ENCODE measurements at places on chromosomes 5 and 9.

GRCh38 chr9:72333197-72333596, 31.8 kb downstream of the ZFAND5 start:
- DNase-seq, result no peak

DNA sequence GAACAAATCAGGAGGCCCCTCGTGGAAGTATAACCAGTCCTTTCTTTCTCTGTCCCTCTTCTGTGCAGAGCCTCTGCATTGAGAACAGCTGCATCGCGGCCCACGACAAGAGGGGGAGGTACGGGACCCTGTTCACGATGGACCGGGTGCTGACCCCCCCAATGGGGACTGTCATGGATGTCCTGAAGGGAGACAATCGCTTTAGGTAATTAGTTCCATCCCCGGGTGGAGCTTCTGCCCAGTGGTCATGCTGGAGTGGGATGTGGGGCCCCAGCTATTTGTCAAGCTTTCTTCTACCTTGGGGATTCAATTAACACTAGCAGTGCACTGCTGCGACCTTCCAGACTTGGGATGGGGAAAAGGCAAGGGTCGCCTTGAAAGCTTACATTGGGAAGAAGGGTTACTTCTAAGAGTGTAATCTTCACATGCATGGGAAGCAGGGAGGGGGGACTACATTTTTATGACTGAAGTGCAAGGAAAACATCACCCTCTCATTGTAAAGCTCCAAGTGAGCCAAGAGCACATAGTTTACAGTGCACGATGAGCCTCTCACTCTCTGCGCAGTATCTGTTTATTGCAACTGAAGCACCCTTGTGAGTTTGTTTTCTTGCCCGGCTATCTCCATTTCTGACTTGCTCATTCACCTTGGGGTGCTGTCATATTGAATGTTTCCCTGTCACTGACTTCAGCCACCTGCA, 27.0 kb downstream of the TGFBI start:
- DNase-seq, result no peak

- DNase-seq, result no peak
These were observed 665 bp downstream of the TCF7 start for GRCh38 chr5:134114886-134115805.

DNA sequence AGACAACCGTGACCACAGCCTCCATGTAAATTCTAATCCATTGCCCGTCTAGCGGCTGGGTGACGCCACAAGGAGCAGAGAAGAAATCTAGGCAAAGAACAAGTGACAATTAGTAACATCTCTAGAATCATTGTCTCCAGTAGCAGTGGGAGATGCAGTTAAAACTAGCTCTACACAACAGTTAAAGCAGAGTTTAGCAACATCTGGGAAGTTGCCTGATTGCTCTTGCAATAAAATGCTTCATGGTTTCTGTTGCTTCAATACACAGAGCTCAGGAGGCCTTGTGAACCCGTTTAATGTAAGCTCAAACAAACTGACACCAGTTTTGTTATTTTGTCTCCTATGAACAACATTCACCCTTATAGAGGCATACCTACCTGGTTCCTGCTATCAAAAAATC, 369.8 kb upstream of the PDE4D start:
- no peak for DNase-seq

- DNase-seq, result no peak
These were observed 12.6 kb upstream of the GRAMD2B start for GRCh38 chr5:126410623-126411022.

- DNase-seq, result no peak
These were observed 9.6 kb upstream of the IRGM start for GRCh38 chr5:150836703-150837102.

- no peak for DNase-seq
These were observed 20.7 kb downstream of the OR2S2 start for GRCh38 chr9:35937227-35937626.

- DNase-seq, result no peak
These were observed 210.6 kb downstream of the ARHGEF28 start for GRCh38 chr5:73836607-73837006.

GRCh38 chr5:145834554-145834916, 607 bp downstream of the PRELID2 start:
- no peak for DNase-seq

- DNase-seq, result no peak
These were observed 42.7 kb downstream of the FBXL17 start for GRCh38 chr5:108339220-108339619.

DNA sequence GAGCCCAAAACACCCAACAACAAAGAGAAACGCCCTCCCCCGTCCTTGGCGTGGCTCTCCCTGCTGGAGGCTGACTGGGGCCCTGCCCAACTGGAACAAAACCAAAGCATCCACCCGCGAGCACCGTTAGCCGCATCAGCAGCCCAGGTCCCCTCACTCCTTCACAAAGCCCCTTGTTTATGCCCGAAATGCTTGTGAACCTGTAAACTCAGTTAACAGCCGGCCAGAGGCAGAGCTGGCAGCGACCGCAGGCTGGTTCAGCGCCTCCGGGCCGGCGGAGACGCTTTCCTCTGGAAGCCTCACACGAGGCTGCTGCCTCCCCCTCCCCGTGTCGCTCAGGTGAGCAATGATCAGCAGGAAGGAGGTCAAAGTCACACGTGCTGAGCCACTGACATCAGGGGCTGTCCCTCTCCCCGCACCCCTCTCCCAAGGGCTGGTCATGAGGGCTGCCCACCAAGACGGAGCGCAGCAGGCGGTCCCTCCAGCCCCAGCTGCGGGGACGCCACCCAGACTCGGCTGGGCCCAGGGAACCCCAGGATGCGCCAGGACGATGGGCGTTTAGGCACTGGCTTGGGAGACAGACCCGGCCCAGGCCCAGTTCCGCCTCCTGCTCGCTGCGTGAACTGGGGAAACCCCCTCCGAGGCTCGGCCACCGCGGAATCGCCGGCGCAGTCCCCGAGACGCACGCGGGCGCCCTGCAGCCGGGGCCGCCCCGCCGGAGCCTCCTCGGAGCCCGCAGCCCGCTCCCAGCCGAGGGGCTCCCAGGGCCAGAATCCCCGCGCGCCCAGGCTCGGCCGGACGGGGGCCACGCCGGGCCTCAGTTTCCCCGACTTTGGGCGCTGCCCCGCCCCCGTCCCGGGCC, 563 bp downstream of the SNAPC4 start:
- no peak for DNase-seq

DNA sequence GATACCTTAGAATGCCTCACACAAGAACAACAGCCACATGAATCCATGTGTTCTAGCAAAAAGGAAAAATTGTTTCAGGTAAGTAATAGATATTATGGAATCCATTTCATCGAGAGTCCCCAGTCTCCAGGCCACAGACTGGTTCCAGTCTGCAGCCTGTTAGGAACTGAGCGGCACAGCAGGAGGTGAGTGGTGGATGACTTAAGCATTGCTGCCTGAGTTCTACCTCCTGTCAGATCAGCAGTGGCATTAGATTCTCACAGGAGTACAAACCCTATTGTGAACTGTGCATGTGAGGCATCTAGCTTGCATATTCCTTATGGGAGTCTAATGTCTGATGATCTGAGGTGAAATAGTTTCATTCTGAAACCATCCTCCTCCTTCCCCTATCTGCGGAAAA, 207.0 kb downstream of the CSNK1G3 start:
- no peak for DNase-seq

- DNase-seq, result no peak
These were observed 94.0 kb downstream of the COL5A1 start for GRCh38 chr9:134735441-134736175.

DNA sequence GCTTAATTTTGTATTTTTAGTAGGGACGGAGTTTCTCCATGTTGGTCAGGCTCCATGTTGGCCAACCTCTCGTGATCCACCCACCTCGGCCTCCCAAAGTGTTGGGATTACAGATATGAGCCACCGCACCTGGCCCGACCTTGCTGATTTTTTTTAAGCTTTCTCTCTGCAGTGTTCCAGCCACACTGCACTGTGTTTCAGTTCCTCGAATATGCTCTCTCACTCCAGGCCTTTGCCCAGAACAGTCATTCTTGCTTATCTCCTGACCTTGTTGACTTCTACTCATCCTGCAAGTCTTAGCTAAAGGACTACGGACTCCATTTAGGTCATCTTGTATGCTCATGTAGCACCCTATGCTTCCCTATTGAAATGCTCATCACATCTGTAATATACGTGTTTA, 3.3 kb downstream of the SNAPC3 start:
- no peak for DNase-seq

- DNase-seq, result no peak
These were observed 158.7 kb downstream of the EFNA5 start for GRCh38 chr5:107512029-107512428.

GRCh38 chr5:128384068-128384467, 154.0 kb downstream of the FBN2 start:
- no peak for DNase-seq

DNA sequence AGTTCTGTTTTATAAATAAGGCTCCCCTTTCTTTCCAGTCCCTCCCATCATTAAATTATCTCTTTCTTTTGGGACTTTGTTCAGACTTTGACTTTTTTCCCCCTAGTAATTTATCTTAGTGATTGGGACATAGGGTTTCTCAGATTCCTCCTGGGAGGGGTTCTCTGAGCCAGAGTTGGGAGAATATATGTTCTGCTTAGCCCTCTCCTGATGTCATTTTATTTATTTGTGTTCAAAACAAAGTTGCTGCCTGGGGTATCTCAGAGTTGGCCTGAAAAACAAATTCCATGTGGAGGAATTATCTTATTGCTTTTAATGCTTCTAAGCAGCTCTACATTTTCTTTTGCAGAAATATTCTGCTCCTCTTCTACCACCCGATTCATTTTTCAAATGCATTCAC, 211.0 kb downstream of the PCSK5 start:
- DNase-seq, result no peak

- no peak for DNase-seq
These were observed 187.9 kb downstream of the FER start for GRCh38 chr5:108935611-108936010.

DNA sequence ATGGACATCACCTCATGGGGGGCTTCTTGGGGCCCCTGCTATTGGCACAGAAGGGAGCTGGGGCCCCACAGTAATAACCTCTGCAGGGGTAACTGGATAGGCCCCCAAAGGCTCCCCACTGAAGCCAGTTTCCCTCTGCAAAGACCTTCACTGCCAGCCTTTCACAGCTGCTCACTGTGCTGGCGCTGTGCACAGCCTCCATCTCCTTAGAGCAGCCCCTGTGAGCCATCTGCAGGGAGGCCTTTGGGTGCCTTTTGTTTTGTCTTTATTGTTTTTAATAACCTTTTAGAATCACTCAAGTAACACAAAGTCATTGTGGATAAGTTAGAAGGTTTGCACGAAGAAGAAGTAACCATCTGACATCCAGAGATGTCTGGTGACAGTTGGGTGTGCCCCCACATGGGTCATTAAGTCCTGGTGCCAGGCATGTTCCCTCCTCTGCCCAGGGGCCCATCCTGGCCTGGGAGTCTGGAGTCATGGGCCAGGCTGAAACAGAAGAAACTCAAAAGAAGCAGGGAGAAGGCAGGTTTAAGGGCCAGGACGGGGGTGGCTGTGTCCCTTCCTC, 42.7 kb downstream of the NCS1 start:
- no peak for DNase-seq

- DNase-seq, result no peak
These were observed 117.5 kb upstream of the OR13F1 start for GRCh38 chr9:104386425-104387069.

DNA sequence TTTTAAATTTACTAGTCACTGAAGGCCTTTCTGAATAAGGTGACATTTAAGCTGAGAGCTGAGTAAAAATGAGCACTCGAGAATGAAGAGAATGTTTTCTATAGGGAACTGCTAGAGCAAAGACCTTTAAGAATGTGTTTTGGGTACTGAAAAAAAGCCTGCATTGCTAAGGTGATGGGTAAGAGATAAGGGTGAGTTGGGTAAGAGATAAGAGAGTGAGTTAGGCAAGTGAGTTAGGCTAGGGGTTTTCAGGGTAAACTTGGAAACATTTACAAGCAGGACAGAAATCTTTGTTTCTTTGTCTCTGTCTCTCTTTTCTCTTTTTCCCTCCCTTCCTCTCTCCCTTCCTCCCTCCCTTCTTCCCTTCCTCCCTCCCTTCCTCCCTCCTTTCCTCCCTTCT, 5.6 kb downstream of the RAD23B start:
- no peak for DNase-seq

DNA sequence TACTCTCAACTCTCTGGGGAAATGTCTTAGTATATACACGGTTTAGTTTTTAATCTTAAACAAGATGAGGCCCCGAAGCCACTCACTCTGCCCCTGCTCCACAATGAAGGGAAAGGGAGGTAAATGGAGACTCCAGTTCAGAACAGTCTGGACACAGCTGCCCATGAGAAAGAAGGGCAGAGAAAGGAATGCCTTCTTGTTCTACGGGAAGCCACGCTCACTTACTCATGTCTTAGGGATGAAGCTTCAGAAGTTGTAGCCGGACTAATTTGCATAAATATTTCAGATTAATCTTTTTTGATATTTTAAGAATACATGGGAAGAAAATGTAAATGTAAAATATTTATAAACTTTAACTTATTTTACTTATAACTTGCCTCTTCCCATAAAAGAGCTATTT, 94.0 kb downstream of the COL23A1 start:
- no peak for DNase-seq

- no peak for DNase-seq
These were observed 7.3 kb downstream of the GPBP1 start for GRCh38 chr5:57181154-57181553.

- no peak for DNase-seq
These were observed 51.7 kb downstream of the ZNF366 start for GRCh38 chr5:72455476-72455875.

- no peak for DNase-seq
These were observed 327.2 kb downstream of the SLF1 start for GRCh38 chr5:94945656-94946055.

- DNase-seq, result no peak
These were observed 117.7 kb downstream of the HOMER1 start for GRCh38 chr5:79396265-79396664.

DNA sequence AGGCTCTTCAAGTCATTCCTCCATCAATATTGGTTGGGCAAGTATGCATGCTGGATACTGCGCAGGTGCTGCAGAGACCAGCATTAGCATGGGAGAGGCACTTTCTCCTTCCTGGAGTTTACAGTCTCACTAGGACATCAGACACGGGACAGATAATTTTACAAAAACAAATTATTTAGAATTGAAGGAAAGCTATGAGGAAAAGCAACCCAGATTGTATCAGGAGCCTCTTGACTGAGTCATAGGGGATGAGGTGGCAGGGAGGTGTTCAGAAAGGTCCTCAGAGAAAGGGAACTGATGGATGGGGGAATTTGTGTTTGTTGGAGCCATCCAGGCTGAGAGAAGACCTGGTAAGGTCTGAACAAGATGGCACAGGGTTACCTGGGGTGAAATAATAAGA, 24.5 kb upstream of the RAB14 start:
- DNase-seq, result no peak

DNA sequence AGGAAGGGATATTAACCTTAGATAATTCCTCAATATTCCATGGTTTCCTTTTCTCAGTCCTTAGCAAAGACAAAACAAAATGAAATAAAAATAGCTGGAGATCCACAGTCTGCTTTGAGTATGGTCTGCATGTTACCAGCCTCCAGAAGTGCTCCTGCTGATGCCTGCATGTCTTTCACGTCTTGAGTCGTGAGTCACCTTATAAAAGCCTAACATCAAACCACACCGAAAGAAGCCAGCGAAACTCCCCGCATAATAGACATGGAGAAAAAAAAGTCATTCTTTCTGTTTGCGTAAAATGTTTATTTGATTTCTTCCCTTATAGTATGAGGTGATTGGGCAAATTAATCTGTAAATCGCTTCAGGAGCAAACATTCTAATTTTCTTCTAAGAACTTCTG, 380.5 kb downstream of the SLCO4C1 start:
- no peak for DNase-seq

Data from RWPE2 (cell line).